Activated CD8-positive, alpha-beta T cell treated with anti-CD3 and anti-CD28 coated beads for 36 hours (primary cell): ENCODE measurements at places on chromosomes 7 and 10. TPM values are rescaled to one million over a fixed set of nuclear protein-coding genes. Genes with fewer than 3 reads are reported as not detected.

DNA sequence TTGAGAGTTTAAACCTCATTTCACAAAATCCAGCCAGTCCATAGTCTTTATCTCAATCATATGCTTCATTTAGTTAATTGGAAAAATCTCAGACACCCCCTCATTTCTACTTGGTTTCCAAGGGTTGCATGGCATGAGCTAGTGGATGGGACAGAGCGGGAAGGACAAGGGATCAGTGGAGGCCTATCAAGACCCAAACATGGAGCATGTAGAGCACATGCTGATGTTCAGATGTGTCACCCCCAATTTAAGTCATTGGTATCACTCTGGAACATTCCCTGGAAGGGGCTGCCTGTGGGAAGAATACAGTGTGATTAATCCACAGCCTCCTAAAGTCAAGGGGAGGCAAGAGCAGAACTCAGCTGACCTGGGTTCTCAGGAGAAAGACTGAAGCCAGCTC is 2.3 kb downstream of the C10orf71 start:
- no peak for DNase-seq

The CHN2 gene
- total RNA-seq: 1.8 TPM

GRCh38 chr10:122225330-122225729 is 45.8 kb upstream of the BTBD16 start:
- DNase-seq: no peak

- no peak for DNase-seq
Observed at GRCh38 chr10:22285130-22285529, 31.1 kb upstream of the COMMD3 start.

GRCh38 chr10:32961895-32962369 is 3.9 kb upstream of the ITGB1 start:
- no peak for DNase-seq

DNA sequence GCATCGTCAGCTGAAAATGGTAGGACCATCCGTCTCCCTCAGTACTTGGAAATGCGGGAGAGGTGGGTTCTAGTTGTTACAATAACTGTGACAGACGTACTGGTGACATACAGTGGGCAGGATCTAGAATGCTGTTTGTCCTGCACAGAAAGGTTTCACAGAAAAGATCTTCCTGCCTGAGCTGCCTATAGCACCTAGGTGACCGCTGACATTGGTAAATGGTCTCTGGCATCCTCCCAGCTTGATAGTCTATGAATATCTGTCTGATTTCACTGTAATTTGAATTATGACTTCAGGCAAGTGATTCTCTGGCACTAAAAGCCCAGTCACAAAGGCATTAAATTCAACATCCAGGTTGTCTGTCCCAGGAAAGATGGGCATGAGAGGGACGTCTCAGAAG is 38.2 kb upstream of the CCDC3 start:
- no peak for DNase-seq

The TIAL1 gene
- 200 TPM for total RNA-seq

DNA sequence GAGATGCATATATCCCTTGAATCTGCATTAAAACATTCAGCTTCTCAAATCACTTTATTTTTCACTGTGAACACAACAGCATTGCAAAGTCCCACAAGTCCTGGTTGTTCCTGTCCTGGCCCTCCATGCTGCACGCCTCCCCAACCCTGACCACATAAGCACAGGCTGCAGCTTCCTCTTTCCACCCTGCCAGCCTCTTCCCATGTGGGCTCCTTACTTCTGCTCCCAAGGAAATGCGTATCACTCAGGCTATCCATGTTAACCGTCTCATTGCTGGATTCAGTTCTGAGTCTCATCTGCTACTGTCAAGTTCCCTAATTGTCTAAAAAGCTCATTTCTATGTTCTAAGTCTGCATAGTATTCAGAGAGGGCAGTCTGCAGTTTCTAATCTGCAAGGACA is 89.7 kb upstream of the ZPBP start:
- DNase-seq: no peak

GRCh38 chr10:31204090-31204489 is 114.9 kb upstream of the ZEB1 start:
- no peak for DNase-seq

DNA sequence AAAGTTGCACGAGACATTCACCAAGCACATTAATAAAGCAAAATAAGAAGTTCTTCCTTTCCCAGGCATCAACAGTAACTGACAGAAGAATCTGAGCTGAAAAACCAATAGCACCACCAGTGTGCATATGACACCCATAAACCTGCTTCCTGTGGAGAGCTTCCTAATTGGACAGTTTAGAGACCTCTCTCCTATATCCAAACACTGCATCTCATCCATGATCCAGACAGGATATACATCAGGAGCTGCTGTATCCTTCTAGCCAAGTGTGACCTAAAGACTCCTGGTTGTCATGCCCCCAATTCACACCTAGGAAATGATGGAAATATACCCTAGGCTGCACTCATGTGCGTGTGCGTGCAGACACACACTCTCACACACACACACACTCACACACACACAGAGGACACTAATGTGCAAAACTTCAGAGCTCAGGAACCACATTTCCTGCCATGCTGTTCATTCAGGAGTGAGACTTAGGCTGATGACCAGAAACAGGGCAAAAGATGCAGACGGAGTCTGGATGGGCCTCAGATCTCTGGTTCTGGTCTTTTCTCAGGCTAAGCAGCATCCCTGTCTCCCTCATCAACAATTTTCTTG is 58.0 kb downstream of the MAP3K8 start:
- DNase-seq: no peak

- no peak for DNase-seq
Observed at GRCh38 chr10:119863951-119864565, 8.6 kb downstream of the MCMBP start.

The CCDC7 gene
- total RNA-seq: 5.5 TPM

The EN2 gene
- not detected for total RNA-seq

DNA sequence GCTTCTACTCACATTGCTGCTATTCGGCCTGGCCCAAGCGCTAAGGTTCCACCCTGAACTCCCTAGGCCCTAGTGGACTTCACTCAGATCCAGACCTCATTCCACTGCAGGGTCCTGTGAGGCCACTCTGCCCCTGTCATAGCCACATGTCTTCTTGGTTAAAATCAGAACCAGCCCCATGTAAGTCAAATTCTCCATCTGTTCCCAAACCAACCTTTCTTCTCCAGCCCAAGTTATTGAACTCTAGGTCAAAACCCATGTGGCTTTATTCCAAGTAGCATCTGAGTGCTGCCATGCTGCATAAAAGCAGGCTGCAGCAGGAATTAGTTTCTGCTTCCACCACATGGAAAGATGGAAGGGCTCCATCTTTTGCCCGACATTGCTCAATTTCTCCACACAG is 281.2 kb downstream of the SNX13 start:
- no peak for DNase-seq

The ACTR3C gene
- 2.9 TPM for total RNA-seq

DNA sequence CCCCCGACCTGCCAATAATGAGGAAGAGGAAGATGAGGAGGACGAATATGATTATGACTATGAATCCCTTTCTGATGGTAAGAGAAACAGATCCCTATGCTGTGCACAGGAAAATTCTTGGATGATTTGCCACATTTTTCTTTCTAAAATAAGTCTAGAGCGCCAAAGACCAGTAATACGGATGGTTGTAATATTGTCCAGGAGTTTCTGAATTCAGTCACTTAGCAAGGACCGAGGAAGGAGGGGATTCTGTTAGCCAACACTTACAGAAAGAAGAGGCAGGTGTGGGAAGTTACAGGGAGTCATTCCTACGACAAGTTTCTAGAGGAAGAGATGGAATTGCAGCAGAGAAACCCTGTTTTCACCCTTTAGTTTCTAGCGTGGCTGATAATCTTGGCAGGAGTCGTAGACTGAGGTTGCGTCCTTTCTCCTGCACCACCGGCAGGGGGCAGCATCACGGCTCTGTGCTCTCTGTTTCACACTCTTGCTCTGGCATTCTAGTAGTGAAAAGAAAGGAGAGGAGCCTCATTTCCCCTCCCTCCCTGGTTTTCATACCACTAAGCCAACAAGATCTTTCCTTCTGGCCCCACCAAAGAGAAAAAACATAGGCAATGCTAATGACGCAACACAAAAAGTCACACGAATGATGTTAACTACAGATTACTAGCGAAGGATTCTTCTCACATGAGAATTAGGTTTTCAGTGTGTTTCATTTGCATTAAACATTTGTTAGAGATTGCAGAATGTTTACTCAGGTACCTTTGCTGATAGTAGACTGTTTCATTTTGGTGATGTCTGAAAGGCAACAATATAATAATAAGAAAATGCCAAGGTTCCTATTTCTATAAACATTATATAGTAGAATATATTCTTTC is 82.7 kb downstream of the NOC3L start:
- peak; percentile 57 for DNase-seq

- no peak for DNase-seq
Observed at GRCh38 chr7:65972976-65973375, 9.0 kb downstream of the GUSB start.

- peak; percentile 43 for DNase-seq
Observed at GRCh38 chr7:12685550-12685949, 1.9 kb upstream of the ARL4A start.

The LIPM gene
- total RNA-seq: not detected

GRCh38 chr7:34281260-34281659 is 375.9 kb downstream of the BMPER start:
- no peak for DNase-seq

The PLEKHS1 gene
- not detected for total RNA-seq

The SH2D4B gene
- total RNA-seq: 0.11 TPM

The HOXA5 gene
- total RNA-seq: not detected

The NPC1L1 gene
- total RNA-seq: 0.07 TPM

GRCh38 chr10:75430000-75430763 is 1.2 kb upstream of the LRMDA start:
- DNase-seq: no peak

DNA sequence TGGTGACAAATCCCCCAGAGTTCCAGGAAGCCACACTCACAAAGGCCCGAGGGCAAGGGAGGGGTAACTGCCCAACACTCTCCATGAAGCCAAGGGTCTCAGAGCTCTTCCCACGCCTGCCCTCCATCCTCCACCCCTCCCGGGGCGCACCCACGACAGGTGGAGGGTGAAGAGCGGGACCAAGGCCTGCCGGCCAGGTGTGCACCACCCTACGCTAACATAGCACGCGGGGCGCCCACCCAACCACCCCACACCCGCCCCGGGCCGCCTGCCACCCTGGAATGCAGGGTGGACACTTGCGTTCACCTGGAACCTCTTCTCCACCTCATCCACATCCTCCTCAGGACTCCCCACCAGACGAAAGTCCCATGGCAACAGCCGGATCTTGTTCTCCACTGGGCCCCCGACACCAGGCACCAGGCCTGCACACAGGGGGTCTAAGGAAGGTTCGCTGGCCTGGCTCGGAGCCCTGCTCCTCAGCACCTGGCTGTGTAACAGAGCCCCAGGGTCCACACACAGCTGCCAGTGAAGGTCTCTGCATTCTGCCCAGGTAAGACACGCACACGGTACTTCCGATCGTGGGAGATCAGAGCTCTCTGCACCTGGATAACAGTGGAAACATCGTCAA is 32.7 kb downstream of the MAD1L1 start:
- DNase-seq: no peak

DNA sequence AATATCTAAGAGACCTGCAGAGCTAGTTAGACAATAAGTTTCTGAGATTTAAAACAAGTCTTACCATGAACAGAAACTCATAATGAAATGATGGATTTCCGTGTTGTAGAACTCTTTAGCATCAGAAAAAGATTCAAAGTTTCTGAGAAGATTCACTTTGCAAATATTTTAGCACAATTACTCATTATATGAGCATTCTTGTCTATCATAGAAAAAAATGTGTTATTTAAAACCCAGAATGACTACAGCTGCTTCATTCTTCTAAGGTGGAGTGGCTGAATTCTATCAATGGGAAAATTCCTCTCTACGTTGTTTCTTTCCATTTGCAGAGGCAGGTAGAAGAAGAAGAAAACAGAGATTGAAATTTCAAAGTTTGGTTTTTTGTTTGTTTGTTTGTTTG is 21.0 kb upstream of the RALA start:
- no peak for DNase-seq

GRCh38 chr7:6476596-6477317 is 29.0 kb upstream of the DAGLB start:
- DNase-seq: no peak

GRCh38 chr7:52758356-52758755 is 277.1 kb upstream of the POM121L12 start:
- DNase-seq: no peak

GRCh38 chr10:119511828-119512515 is 30.5 kb downstream of the RGS10 start:
- DNase-seq: peak; percentile 52

DNA sequence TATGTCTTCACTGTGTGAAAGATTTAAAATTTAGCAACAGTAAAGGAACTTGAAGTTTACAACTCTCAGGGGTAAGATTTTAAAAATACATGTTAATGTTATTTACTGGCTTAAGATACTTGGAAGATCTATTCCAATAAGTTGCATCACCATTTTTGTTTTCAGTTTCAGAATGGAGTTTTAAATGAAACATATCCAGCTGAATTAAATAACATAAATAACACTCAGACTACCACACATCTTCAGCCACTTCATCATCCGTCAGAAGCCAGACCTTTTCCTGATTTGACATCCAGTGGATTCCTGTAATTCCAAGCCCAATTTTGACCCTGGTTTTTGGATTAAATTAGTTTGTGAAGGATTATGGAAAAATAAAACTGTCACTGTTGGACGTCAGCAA is 44.3 kb downstream of the AHR start:
- DNase-seq: no peak

The CYP3A4 gene
- not detected for total RNA-seq

The C7orf25 gene
- 3.4 TPM for total RNA-seq

DNA sequence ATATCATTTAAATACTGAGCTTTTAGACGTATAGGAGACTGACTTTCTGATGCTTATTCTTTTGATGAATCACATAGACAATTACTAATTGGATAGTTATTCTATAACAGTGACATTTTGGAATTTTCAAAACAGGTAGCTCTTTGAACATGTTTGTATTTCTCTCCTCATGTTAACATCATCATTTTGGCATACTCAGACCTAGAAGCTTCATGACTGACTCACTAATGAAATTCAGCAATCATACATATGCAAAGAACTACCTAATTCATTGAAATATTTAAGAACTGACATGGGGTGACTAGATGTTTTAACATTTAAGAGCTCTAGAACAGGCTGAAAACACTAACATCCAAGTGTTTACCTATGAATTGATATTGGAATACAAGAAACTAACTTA is 192.3 kb downstream of the VTI1A start:
- no peak for DNase-seq

DNA sequence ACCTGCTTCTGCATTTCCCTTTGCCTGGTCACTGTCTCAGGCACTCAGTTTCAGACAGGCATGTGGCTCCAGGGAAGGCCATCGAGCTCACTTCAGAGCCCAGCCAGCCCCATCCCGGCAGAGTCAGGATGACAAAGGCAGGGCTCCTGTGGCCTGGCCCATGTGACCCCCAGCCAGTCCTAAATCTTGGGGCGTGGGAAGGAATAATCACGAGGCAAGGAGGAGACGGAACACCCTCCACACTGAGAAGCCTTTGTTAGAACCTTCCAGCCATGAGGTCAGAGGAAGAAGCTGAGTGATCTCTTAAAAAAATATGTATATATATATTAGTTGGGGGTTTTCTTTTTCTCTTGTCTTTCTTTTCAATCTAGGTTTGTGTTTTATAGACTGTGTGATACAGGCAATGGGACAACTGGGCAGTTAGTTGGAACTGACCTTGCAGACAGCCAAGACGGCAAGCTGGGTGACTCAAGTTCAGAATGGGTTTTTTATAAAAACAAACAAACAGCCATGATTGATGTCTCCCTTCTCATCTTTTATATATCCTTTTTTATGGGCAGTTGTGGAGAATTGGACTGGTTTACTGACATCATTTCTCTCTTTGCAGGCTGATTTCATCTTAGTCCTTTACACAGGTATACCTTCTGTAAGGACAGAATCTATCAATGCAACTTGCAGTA is 60.8 kb downstream of the CHN2 start:
- no peak for DNase-seq

The PTCD1 gene
- total RNA-seq: 8.2 TPM
